ENCODE measurements at places on chromosomes 4 and X.

DNA sequence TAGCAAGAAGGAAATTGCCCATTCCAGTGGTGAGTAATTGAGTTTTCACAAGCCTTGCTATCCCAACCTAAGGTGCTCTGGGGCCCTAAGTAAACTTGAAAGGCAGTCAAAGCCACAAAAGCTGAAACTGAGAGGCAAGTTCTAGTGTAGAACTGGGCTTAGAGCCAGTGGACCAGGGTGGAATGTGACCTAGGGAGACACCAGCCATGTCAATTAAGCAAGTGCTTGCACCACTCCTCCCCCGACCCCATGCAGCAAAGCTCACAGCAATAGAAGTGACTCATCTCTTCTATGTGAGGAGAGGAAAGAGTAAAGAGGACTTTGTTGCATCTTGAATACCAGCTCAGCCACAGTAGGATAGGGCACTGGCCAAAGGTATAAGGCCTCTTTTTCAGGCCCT lies 486.1 kb upstream of the POU3F4 start:
- no peak for DNase-seq

- DNase-seq, result no peak
These were observed 4.2 kb upstream of the PDHA2 start for GRCh38 chr4:95835672-95836071.

GRCh38 chr4:11429699-11430045 lies 978 bp upstream of the HS3ST1 start:
- no peak for DNase-seq

- no peak for DNase-seq
These were observed 320.6 kb upstream of the PPARGC1A start for GRCh38 chr4:24210332-24210902.

DNA sequence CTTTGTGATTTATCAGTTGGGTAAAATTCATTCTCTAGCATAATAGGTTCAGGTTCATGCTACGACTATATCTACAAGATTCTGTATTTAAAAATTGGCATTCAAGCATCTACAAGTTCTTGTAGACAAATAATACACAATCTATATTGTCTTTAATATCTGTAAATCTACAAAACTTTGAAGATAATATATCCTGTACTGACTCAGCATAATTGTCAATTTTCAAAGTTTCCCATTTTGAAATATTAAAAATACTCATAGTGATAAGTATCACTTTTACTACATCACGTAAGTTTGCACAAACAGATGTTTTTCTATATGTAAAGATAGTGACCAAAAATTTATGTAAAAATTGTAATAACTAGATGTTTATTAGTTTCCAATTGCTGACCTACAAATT lies 360.6 kb downstream of the FSTL5 start:
- no peak for DNase-seq

DNA sequence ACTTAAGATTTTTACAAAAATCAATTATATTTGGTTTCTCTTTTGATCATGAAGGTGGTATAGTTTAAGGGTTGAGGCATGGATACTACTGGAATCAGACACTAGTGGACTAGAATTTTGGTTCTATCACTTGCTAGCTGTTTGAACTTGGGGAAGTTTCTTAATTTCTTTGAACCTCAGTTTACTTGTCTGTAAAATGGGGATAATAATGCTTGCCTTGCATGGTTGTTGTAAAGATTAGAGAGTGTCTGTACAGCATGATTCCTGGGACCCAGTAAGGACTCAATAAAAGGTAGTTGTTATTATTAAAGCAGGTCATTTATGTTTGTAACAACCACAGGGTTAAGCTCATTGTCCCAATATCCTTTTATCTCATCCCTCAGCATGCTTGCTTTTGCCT lies 36.0 kb downstream of the TMEM164 start:
- DNase-seq, result no peak

DNA sequence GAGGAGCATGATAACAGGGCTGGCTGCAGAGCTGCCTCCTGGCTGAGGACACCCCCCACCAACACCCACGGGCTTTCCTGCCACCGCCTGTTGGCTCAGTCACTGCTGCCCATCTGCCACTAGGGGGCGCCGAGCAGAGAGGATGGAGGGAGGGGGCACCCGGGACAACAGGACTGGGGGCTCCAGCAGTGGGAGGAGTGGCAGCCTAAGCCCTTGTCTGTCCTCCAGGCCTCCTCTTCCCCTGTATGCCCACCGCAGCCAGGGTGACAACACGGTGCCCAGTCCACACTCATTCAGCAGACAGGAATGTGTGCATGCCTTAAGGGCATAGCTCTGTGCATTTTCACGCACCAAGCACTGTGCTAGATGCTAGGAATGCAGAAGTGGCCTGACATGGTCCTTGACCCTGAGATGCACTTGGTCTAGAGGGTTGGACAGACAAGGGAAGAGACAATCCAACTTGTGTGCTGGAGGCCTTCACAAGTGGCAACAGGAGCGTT lies 149.9 kb downstream of the AMMECR1 start:
- DNase-seq, result no peak

- DNase-seq, result no peak
These were observed 40.0 kb upstream of the ARSJ start for GRCh38 chr4:114019276-114019968.

GRCh38 chr4:160159457-160159856 lies 1056.6 kb downstream of the RAPGEF2 start:
- no peak for DNase-seq

GRCh38 chr4:80484712-80485111 lies 149.2 kb downstream of the CFAP299 start:
- DNase-seq, result no peak

DNA sequence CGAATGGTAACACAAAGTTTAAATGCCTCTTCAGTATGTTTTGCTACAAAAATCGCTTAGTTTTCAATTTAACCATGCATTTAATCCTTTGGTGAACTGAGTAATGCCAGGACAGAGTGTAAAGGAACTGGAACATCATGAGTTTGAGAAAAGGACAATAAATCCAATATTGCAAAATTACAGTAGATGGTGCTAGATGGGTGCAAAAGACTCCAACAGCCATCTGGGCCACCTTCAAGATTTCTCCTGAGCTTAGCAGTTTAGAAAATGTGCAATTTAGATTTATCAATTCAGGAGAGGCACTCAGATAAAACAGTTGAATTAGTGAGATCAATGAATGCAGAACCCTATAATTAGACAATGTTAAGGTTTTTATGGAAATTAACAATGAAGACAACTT lies 33.2 kb upstream of the MID1IP1 start:
- no peak for DNase-seq

GRCh38 chr4:52833941-52834525 lies 28.1 kb upstream of the RASL11B start:
- DNase-seq, result no peak

- DNase-seq, result no peak
These were observed 44.7 kb downstream of the SLC10A7 start for GRCh38 chr4:146477054-146477453.

- DNase-seq, result no peak
These were observed 16.9 kb downstream of the OTUD5 start for GRCh38 chrX:48940404-48940955.

DNA sequence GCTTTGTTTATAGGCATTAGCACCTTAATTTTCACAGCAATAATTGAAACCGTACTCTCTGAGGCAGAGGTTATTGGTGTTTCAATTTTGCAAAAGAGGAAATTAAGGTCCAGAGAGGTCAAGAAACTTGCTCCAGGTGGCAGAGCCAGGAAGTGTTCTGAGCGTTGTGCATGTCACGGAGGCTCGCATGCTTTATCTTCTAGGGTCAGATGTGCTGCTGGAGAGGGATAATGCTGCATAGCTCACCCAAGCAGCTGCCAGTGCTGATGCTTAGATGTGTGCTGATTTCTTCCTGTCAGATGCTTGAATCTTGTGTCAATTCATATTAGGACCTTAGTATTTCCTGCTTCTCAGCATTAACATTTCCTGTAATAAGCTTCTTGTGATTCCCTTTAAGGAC lies 13.0 kb upstream of the FGF5 start:
- DNase-seq, result no peak

DNA sequence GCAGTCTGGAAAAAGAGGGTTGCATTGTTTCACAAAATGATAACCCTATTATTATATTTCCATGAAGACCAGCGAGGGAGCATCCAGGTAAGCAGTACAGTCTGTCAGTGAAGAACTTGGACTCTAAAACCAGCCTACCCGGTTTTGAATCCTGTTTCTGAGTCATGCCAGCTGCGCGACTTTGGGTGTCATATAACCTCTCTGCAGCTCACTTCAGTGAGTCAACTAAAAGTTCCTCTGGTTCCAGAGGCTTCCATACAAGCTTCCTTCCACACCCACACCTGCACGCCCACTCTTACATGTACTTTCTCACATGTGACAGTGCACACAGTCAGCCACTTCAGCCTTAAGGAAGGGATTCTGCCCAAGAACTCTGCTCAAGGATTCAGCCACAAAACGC lies 49.8 kb upstream of the PRPS2 start:
- DNase-seq, result no peak

DNA sequence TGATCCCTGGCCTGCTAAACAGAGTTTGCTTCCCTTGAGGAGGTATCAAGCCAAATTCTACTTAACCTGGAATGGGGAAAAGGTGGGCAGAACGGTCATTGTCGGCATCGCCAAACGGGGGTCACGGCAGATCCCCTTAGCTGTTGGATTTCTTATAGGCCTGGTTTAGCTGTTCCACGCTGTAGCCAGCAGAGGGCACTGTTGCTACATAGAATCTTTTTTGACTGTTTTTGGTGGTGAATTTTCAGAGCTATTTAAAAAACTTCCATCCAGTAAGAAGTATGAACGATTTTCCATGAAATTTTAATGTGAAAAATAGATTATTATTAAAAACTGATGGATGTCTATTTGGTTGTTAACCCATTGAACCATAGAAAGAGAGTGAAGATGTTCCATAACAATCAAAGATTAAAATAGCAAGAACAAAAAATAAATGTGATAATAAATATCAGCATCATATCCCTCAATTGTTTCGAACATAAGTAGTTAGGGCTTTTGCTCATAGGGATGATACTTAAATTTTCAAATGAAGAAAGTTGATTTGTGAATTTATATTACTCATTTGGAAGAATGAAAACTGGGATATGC lies 56.6 kb downstream of the LINC00632 start:
- no peak for DNase-seq

- DNase-seq, result no peak
These were observed 190.5 kb downstream of the RRAGB start for GRCh38 chrX:55907968-55908607.

DNA sequence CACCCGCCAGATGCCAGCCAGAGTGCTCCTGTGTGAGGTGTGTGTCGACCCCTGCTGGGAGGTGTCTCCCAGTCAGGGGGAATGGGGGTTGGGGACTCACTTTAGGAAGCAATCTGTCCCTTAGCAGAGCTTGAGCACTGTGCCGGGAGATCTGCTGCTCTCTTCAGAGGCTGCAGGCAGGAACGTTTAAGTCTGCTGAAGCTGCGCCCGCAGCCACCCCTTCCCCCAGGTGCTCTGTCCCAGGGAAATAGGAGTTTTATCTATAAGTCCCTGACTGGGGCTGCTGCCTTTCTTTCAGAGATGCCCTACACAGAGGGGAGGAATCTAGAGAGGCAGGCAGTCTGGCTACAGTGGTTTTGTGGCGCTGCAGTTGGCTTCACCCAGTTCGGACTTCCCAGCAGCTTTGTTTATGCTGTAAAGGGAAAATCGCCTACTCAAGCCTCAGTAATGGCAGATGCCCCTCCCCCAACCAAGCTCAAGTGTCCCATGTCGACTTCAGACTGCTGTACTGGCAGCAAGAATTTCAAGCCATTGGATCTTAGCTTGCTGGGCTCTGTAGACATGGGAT lies 80.8 kb downstream of the CCSER1 start:
- DNase-seq, result no peak

DNA sequence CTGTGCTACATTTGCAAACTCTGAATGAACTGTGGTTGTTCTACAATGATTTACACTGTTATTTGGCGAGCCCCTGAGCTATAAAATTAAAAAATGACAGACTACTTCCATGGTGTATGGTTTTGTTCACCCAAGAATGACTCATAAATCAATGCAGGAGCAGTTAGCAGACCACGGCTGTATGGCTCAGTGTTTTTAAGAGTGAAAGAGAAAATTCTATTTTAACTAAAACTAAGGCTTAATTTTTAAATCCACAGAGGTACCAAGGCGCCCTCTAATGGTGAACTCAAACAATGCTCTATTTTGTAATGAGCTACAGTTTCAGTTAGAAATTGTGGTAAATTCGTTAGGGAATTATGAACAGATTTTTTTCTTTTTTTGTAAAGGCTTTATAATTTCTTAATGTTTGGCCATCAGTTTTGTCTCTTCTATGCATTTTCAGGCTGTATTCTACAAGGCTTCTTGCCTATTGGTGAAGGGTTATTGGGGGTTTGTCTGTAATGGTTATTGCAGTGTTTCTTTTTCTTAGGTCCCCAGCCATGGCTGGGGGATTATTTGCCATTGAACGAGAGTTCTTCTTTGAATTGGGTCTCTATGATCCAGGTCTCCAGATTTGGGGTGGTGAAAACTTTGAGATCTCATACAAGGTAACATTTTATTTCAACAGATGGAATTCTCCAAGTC lies 32.5 kb downstream of the HMGB2 start:
- no peak for DNase-seq

DNA sequence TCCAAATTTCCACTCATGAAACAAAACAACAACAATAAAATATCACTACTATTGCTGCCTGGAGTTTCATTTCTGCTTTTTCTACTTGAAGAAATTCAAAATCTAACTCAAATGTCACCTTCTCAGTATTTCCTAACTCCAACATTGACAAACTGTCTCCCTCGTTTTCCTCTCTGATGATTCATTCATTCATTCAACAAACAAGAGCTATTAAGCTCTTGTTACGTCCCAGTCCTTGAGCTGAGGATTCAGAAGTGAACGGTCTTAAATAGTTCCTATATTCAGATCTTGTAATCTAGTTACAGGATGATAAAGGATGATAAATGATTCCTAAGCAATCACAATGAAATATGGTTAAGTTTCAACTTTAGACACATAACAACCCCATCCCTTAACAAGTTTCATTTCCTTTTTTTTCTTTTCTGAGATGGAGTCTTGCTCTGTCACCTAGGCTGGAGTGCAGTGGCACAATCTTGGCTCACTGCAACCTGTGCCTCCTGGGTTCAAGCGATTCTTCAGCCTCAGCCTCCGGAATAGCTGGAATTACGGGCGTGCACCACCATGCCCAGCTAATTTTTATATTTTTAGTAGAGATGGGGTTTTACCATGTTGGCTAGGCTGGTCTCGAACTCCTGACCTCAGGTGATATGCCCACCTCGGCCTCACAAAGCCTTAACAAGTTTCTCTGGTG lies 1.7 kb downstream of the SLC9B2 start:
- DNase-seq, result no peak

- no peak for DNase-seq
These were observed 3.3 kb downstream of the GASK1B start for GRCh38 chr4:158169506-158169905.

DNA sequence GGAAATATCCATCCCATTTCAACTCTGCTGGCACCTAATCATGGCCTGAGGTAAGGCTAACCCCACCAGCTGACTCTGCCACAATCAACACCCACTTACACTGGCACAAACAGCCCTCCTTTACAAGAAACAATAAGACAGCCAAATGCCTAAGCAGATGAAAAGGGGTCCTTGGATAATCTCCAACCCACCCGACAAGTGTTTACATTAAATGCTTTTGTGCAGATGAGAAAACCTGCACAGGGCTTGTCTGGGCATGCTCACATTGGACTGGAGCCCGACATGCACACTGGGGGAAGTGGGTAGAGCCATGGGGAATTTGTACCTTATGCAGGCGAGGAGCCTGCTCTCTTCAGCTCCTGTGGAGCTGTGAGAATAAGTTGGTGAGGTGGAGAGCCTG lies 138.9 kb upstream of the ITM2A start:
- DNase-seq, result no peak
